Naive thymus-derived CD4-positive, alpha-beta T cell (primary cell): ENCODE measurements at places on chromosomes 12 and 14. TPM values are rescaled to one million over a fixed set of nuclear protein-coding genes. Genes with fewer than 3 reads are reported as not detected.

DNA sequence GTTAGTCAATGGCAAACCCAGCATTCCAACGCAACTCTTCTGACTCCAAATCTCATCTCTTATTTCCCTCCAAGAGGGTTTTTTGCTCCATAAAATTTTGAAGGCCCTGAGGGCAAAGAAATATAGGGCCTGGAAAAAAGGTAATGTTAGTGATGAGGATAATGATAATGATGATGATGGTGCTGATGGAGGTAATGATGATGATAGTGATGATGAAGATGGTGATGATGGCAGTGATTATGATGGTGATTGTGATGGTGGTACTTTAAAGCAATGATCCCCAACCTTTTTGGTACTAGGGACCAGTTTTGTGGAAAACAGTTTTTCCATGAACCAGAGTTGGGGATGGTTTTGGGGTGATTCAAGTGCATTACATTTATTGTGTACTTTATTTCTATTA is 50.1 kb downstream of the TMX1 start:
- H3K4me3 ChIP-seq, result no peak overlapping the region
- no peaks in the 10 kb centered on the region for H3K36me3 ChIP-seq
- no peaks in the 10 kb centered on the region for H3K4me1 ChIP-seq
- no peaks in the 10 kb centered on the region for H3K27me3 ChIP-seq

DNA sequence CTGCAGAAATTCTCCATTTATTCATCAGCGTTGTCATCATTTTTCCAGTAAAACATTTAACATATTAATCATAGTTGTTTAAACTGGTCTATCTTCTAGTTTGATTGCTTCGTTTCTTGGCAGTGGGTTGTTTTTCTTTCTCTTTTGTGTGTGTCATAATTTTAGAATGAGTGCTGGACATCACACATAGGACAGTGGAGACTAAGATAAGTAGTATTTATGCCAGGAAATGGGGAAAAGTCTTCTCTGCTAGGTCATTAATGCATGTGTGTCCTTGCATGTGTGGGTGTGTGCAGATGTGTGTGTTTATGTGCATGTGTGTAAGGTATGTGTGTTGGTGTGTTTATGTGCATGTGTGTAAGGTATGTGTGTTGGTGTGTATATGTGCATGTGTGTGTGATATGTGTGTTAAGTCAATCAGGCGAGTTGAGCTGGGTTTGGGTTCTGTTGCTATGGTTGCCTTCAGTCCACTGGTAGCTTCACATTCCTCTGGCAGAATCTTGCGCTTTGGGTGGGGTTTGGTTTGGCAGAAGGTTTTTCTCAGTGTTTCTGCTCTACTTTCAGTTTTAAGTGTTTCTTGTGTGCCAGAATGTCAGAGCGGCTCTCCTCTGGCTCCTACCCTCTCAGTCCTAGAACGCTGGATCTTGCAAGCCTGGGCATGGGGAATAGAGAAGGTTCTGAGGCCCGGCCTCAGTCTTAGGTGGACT is 7.8 kb upstream of the ADGRD1 start:
- no peaks in the 10 kb centered on the region for H3K36me3 ChIP-seq
- H3K27me3 ChIP-seq, result no peaks in the 10 kb centered on the region
- DNase-seq, result no peak
- H3K4me1 ChIP-seq, result no peaks in the 10 kb centered on the region
- H3K27ac ChIP-seq, result no peak overlapping the region
- H3K4me3 ChIP-seq, result no peak overlapping the region

The C12orf50 gene
- total RNA-seq, result not detected

DNA sequence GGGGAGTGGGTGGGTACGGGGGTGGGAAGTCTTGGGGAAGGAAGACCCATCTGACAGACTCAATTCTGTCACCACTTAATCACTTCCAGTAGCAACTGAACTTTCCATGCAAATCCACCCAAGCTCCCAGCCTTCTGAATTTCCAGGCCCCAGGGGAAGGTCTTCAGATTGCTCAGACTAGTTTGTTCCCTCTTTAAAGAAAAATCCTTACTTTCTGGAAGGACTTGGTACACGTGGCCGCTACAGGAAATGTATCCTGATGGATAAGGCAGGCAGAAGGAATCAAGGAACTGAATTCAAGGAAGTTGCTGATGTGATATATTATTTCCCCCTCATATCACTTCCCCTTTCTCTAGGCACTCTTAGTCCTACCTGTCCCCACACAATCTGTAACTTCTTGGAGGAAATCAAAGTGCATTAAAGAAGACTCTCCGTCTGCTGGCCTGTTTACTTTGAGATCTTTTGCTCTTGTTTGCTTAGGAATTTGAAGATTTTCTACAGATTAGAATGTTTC is 6.4 kb downstream of the NFKBIA start:
- no peaks in the 10 kb centered on the region for H3K27me3 ChIP-seq
- no peak overlapping the region for H3K4me3 ChIP-seq
- DNase-seq, result no peak
- H3K27ac ChIP-seq, result peak overlapping the region; percentile 22
- H3K36me3 ChIP-seq, result peaks cover 27% of the 10 kb centered on the region
- peaks cover 27% of the 10 kb centered on the region for H3K4me1 ChIP-seq

- DNase-seq, result no peak
- no peaks in the 10 kb centered on the region for H3K27me3 ChIP-seq
- H3K27ac ChIP-seq, result no peak overlapping the region
- H3K4me3 ChIP-seq, result no peak overlapping the region
- no peaks in the 10 kb centered on the region for H3K36me3 ChIP-seq
These were observed 1.7 kb downstream of the TRHDE start for GRCh38 chr12:72273851-72274351.

DNA sequence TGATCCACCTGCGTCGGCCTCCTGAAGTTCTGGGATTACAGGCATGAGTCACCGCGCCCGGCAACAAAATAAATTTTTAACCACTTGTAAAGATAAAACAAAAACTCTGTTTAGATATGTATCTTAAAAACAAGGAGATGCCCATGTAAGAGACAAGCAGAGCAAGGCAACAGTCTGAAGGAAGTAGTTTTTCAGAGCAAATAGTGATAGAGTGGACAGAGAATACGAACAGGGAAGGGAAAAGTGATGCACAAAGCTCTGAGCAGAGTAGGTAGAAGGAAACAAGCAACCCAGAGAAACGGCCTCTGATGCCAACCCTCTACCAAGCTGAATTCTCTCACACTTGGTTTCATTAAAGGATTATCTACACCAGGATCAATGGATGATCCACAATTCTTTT is 24.8 kb upstream of the CDKL1 start:
- H3K4me3 ChIP-seq, result no peak overlapping the region
- H3K27ac ChIP-seq, result no peak overlapping the region
- H3K36me3 ChIP-seq, result peaks cover 31% of the 10 kb centered on the region
- H3K27me3 ChIP-seq, result no peaks in the 10 kb centered on the region

DNA sequence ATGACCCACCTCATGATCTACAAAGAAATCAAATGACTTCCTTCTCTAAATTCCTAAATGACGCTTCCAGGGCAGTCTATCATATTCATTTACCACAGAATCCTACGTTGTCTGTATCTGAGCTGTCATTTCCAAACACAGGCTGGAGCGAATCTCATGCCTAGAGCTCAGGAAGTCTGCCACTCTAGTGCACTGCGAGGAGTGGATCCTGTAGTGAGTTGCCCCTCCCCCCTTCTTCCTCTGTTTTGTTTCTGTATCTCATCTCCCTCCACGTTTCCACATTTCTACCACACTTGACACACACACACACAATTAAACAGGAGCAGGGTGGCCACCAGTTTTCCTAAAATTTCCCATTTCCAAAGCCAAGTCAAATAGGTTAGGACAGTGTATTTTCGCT is 415.4 kb upstream of the PRICKLE1 start:
- H3K27me3 ChIP-seq, result no peaks in the 10 kb centered on the region
- H3K4me1 ChIP-seq, result no peaks in the 10 kb centered on the region
- no peak for DNase-seq

The DACT1 gene
- total RNA-seq, result 29.5 TPM

- DNase-seq, result no peak
- no peaks in the 10 kb centered on the region for H3K27me3 ChIP-seq
- no peaks in the 10 kb centered on the region for H3K4me1 ChIP-seq
- no peak overlapping the region for H3K27ac ChIP-seq
- H3K4me3 ChIP-seq, result no peak overlapping the region
- no peaks in the 10 kb centered on the region for H3K36me3 ChIP-seq
These were observed 306.3 kb upstream of the FLRT2 start for GRCh38 chr14:85223667-85224066.

GRCh38 chr14:104580961-104581360 is 1.4 kb downstream of the C14orf180 start:
- DNase-seq, result no peak
- no peaks in the 10 kb centered on the region for H3K36me3 ChIP-seq
- H3K4me3 ChIP-seq, result no peak overlapping the region
- no peak overlapping the region for H3K27ac ChIP-seq
- H3K27me3 ChIP-seq, result no peaks in the 10 kb centered on the region
- H3K4me1 ChIP-seq, result no peaks in the 10 kb centered on the region

DNA sequence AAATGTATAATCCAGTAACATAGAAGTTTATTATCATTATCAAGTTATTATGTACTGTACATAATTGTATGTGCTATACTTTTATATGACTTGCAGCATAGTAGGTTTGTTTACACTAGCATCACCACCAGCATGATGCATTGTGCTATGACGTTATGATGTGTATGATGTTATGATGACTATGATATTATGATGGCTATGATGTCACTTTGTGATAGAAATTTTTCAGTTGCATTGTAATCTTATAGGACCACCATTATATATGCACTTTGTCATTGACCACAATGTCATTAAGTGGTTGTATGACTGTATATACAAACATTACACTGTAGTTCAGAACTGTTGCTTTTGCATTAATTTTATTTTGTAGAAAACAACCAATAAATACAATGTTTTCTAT is 173.4 kb downstream of the PPFIA2 start:
- H3K4me3 ChIP-seq, result no peak overlapping the region
- no peaks in the 10 kb centered on the region for H3K4me1 ChIP-seq
- no peaks in the 10 kb centered on the region for H3K36me3 ChIP-seq
- DNase-seq, result no peak
- no peaks in the 10 kb centered on the region for H3K27me3 ChIP-seq
- no peak overlapping the region for H3K27ac ChIP-seq

DNA sequence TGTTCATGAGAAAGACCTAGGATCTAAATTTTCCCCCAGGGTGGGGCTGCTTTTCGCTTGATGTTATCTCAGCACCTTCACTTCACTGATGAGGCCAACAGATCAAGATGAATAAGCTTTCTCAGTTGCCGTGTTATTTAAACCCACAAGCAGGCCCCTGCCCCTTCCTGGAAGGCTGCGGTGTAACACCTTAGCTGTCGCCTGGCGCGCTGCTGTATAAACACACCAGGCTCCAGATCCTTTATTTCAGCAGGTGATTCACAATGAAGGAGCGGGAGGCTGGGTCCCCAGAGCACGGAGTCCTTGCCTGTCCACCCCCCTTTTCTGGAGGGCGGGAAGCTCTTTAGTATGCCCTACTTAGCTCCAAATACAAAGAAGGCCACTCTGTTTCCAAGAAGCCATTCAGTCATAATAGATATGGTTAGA is 515.4 kb downstream of the FUT8 start:
- peak; percentile 57 for DNase-seq
- H3K36me3 ChIP-seq, result no peaks in the 10 kb centered on the region
- H3K27me3 ChIP-seq, result no peaks in the 10 kb centered on the region
- peak overlapping the region; percentile 52 for H3K27ac ChIP-seq
- peaks cover 47% of the 10 kb centered on the region for H3K4me1 ChIP-seq

DNA sequence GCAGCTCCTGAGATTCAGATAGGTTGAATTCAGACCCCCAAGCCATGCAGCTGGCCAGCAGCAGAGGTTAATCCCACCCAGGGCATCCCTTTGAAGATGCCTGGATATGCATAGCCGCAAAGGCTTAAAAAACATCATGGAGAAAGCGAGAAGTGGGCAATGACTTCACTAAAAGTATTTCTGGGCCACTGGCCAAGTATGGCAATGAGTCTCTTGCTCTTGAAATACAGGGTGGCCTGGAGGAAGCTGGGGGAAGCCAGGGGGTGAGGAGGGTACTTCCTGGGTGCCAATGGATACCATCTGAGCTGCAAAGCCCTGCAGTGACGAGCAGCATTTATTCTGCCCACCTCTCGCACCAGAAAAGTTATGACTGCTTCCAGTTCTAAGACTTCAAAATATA is 539.3 kb upstream of the TBX3 start:
- no peaks in the 10 kb centered on the region for H3K36me3 ChIP-seq
- no peak for DNase-seq
- no peaks in the 10 kb centered on the region for H3K4me1 ChIP-seq
- H3K4me3 ChIP-seq, result no peak overlapping the region

GRCh38 chr12:107662484-107662883 is 23.1 kb upstream of the PWP1 start:
- no peak for DNase-seq
- H3K27ac ChIP-seq, result no peak overlapping the region
- H3K4me3 ChIP-seq, result no peak overlapping the region
- H3K36me3 ChIP-seq, result peaks cover 5% of the 10 kb centered on the region

The TMEM119 gene
- 0.27 and 0.41 TPM in 2 replicates for total RNA-seq

The CD27 gene
- total RNA-seq, result 74.1 TPM

DNA sequence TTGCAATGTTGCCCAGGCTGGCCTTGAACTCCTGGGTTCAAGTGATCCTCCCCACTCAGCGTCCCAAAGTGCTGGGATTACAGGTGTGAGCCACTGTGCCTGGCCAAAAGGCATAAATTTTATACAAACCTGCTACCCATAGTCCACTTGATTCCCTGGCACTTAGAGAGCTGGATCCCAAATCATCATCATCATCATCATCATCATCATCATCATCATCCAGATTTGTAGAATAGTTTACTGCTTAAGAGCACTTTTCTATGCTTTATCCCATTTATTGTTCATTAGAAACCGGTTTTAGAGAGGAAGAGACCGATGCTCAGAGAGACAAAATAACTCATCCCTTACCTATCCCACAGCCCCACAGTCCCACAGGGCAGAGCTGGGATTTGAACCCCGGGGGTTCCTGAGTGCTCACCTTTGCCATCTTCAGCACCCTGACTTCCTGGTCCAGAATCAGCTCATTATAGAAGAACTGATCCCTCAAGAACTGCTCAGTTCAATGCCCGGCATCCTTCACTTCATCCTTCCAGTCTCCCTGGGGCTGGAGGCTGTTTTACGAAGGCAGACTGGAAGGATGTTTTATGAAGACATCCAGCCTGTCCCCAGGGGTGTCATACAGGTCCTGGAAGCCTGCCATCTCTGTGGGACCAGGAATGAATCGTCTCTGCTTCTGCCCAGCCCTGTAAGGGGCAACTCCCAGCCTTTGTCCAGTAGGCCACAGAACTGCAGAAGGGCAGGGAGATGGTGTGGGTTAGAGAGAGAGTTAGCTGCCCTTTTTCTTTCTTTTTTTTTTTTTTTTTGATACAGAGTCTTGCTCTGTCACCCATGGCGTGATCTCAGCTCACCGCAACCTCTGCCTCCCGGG is 20.2 kb upstream of the OASL start:
- DNase-seq, result no peak
- no peak overlapping the region for H3K27ac ChIP-seq
- H3K4me3 ChIP-seq, result no peak overlapping the region
- no peaks in the 10 kb centered on the region for H3K27me3 ChIP-seq
- H3K4me1 ChIP-seq, result peaks cover 11% of the 10 kb centered on the region

GRCh38 chr12:3172124-3173007 is 95.2 kb downstream of the TSPAN9 start:
- no peaks in the 10 kb centered on the region for H3K36me3 ChIP-seq
- no peak for DNase-seq
- H3K4me1 ChIP-seq, result no peaks in the 10 kb centered on the region

The LLPH gene
- 28.5 TPM for total RNA-seq

GRCh38 chr14:67602995-67603545 is 3.0 kb upstream of the PIGH start:
- peaks cover 3% of the 10 kb centered on the region for H3K36me3 ChIP-seq
- no peak overlapping the region for H3K27ac ChIP-seq
- H3K4me1 ChIP-seq, result peaks cover 16% of the 10 kb centered on the region
- DNase-seq, result no peak

The ANKS1B gene
- 0.28 and 0.97 TPM in 2 replicates for total RNA-seq
